ENCODE measurements at places on chromosomes 5 and 9.

DNA sequence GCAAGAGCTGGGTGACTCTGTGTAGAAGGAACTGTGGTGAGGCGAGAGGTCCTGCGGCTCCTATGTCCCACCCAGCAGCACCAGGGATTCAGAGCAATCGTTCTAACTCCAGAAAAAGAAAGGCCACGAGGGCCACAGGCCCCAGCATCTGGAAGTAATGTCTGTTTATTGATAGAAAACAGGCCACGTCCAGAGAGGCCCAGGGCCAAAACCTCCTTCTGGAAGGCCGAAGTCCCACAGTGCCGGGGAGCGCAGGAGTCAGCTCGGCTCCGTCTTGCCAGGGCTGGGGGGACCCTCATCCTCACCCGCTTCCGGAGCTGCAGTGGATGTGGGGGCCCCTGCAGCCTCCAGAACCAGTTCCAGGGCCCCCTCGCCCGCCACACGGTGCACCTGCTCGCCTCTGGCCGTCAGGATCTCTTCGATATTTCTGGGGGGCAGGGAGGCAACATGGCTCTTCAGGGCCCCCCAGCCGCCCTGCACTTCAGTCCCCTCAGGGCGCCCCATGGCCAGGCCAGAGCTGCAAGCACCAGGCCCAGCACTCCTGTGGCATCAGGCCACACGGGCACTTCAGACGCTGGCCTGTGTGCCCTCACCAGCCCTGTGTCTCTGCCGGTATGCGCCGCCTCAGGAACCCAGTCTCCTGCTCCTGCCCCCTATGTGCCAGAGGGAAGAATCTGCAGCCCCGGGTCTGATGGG, 1.6 kb downstream of the DNLZ start:
- no peak for DNase-seq

- no peak for DNase-seq
These were observed 295.5 kb upstream of the CLINT1 start for GRCh38 chr5:158154226-158155005.

DNA sequence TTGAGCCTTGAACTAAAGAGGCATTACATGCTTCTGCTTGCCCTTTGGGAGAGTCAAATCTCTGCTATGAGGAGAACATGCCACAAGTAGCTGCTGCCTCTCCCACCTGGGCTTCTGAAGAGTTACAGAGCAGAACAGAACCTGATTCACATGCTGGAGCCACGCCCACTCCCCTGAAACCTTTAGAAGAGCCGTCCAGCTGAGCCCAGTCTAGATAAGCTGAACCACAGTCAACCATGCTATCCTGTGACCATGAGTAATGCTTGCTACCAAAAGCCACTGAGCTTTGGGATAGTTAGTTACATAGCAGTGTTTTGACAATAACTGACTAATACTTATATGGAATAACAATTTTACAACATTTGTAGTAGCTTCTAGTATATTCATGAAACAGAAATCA, 111.0 kb upstream of the VCAN start:
- no peak for DNase-seq

DNA sequence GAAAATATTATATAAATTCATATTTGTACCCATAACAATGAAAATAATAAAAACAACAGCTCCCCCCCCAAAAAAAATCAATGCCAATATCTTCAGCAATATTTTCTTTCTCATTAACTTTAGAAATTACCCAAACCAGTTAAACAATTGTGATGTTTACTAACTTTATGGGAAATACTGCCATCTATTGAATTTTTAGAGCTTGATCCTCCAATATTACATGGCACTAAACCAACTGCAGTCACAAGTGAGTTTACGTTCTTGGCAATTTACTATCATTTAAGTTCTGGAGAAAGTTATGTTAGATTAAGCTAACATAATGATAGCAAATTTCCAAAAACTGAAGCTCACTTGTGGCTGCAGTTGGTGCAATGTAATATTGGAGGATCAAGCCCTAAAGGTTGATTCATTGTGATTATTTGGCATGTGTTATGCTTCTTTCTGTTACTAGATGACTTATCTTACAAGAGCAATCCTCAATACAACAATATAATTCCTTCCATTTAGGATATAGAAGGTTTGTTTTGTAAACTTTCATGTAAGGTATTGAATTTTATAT, 379.5 kb downstream of the CDH18 start:
- DNase-seq = no peak

GRCh38 chr5:169416583-169417196, 115.8 kb upstream of the SLIT3 start:
- no peak for DNase-seq

DNA sequence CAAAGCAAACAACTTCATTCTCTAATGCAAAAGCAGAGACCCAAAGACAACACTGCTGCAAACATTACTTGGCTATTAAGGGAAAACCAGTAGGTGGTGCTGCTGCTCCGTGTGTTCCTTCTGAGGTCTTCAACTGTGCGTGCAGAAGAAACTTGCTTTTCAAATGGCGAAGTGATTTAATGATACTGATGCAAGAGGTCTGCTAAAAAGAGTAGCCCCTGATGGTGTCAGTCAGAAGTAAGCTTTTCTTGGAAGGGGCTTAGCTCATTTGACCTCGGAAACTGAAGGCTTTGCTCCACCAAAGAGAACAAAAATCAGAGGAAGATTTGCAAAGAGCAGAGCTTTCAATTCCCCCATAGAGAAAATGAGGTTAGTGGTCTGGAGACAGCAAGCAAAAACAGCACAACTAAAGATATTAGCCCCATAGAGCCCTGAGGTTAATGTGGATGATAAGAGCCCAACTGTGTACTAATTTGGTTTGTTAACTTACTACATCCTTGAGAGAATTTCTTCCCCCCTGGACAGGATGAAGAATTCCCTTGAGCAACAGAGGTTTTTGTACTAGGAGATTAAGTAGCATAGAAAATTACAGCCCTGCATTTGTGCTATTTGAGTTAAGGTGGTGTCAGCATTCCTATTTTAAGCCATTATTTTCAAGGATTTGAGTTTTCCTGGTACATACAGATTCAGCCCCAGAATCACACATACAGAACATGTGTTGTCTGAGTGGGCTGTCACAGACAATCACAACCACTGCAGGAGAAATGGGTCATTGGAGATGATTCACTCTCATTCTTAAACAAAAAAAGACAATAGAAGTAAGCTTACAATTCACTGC, 153.2 kb upstream of the C9orf72 start:
- DNase-seq = peak; percentile 6

DNA sequence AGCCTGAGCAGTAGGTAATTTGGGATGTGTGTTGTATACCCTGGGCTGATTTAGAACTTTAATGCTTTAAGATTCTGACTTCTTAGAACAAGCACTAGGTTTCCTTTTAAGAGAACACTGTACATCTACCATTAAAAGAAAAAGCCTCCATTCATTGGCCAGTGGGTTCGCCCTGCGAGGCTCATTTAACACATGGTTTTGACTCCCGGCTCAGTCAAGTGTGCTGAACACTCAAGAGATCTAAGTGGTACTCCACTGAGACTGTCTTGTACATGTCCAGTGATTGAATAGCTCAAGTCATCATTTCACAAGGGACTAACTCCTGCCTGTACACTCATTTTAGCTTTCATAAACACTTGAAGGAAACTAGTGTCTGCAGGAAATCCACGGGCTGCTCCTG, 3.9 kb downstream of the FUBP3 start:
- no peak for DNase-seq

DNA sequence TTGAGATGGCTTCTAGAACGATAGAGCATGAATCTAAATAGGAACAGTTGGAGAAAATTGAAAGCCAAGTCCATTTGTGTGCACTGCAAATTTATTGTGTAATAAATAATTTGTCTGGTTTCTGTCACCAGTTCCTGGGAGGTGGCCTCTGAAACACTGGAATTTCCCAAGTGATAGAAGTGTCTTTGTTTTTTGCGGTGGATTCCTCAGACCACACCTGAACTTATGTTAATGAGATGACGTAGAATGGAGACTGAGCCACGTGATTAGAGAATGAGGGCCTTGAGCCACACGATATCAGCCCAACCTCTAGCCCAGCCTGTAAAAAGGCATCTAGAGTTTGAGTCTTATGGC, 105.1 kb downstream of the MSX2 start:
- DNase-seq = no peak

GRCh38 chr9:18947892-18948339, 85.1 kb downstream of the SAXO1 start:
- no peak for DNase-seq

- DNase-seq = no peak
These were observed 13.5 kb upstream of the MAP1B start for GRCh38 chr5:72093824-72094223.

DNA sequence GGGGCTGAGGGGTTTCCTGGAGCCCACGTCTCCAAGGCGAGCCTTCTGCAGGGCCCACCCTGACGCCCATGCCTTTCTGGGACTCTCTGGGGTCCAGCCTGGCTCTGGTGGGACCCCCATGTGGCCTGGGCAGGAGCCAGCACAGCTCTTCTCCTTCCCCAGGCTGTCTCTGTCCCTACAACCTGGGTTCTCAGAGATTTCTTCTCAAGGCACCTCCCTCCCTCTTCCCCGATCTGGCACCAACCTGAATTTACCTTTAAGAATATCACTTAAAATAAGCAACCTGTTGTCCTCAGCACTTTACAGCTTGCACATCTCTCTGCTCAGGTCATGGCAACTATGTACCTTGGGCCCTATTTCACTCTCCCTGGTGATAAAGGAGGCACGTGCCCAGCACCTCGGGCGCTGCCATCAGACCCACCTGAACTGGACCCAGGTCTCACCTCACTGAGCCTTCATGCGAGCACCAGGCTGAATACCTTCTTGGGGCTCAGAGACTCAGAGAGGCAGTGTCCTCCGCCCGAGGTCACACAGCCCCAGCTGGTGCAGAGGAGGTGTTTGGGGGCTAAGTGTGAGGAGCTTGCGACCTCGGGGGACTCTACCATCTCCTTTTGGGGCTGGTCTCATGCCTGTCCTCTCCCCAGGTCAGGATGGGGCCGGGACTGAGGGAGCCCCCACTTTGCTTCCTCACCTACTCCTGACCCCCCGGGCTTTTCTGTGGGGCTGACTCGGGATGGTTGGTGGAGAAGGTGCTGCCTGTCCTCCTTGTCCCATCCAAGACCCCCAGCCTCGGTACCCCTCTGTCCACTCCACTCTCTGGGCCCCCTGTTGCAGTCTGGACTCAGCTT, 217.7 kb downstream of the C9orf50 start:
- DNase-seq = no peak

- no peak for DNase-seq
These were observed 331.3 kb upstream of the SEMA6A start for GRCh38 chr5:116905885-116906284.

DNA sequence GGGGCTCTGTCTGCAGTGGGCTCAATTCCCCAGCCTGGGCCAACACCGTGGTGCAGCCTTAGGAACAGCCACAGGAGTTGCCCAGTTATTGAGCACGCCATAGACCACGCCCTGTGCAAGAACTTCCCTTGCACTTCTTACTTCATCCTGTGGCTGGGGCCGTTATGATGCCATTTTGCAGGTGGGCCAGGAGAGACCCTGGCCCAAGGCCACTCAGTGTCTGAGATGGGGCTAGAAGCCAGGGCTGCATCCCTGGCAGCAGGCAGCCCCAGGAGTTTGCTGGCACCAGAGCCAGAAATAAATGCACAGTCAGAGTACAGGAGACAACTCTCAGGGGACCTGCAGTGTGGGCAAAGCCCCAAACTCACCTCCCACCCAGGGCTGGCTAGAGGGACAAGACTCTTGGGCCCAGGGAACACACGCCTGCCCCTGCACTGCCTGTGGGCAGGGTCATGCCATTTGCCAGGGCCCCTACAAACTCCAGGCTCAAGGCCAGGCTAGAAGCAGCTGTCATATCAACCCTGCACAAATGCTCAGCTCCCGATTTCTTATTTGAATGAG, 6.7 kb downstream of the CORO2A start:
- DNase-seq = no peak

- DNase-seq = no peak
These were observed 64.3 kb upstream of the S1PR3 start for GRCh38 chr9:88926781-88927505.

DNA sequence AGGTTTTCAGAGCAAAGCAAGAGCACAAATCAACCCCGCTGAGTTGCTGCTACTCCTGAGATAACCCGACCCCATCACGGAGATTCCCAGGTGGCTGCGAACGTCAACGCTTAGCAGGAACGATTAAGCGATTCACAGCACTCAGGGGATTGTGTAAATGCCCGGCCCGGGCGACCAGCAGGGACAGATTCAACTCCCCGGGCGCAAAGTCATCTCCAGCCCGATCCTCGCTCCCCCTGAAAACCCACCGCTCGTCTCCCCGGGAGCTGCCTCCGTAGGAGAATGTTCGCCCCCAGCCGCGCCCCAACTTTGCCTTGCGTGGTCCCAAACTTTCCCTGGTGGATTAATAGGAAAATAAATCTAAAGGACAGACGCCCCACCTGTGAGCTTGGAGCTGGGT, 685 bp downstream of the SLC24A2 start:
- DNase-seq = no peak
